ENCODE measurements at places on chromosomes 13 and 19.

DNA sequence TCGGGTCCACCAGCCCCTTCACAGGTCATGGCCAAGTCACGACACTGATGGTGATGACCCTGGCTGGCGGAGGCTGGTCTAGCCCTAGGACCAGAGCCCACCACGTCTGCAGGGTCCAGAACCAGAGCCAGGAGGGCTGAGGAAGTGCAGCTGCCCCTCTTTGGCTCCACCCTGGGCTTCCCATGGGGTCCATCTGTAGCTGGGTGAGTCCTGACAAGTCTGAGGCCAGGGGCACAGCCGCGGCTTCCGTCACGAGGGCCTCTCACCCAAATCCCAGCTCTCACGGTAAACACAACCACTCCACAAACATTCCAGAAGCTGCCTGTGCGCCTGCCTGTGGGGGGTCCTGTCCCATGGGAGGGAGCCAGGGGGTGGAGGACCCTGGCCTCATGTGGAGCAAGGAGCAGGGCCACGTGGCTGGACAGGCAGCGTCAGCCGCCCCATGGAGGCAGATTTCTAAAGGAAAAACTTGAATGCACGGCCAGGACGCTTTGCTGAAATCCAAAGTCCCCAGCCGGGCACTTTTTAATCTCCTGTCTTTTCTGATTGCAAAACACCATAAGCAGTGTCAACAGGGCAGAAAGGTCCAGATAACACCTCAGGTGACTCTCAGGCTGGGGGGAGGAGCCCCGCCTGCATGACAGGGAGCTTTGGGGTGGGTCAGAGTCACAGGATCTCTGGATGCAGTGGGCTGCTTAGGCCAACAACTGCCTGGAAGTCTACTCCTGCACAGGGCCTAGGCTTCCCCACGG is 29.9 kb downstream of the CEBPG start:
- DNase-seq, result no peak

- DNase-seq, result no peak
Observed at GRCh38 chr13:99191900-99192399, 8.7 kb upstream of the UBAC2 start.

- DNase-seq, result no peak
Observed at GRCh38 chr13:28251466-28251865, 113.1 kb downstream of the PAN3 start.

DNA sequence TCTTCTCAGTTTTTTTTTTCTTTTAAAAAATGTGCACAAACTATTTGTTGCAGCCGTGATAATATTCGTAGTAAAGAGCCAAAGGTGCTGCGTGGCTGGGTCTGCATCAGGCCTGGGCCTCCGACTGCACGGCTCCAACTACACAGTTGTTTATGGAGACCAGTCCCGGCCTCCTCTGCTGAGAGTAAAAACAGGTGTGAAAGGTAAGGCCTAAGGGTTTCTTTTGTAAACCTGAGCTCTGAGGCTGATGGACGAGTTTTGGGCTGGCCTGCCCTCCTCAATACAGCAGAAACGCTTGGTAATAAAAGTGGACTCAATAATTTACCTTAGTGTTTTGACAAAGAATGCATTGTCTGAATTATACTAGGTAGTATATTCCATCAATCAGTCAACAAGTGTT is 3.9 kb downstream of the MBNL2 start:
- DNase-seq, result no peak

GRCh38 chr13:23679220-23679619 is 109.0 kb downstream of the TNFRSF19 start:
- peak; percentile 77 for DNase-seq

GRCh38 chr13:41306271-41307145 is 4.6 kb upstream of the NAA16 start:
- no peak for DNase-seq

- DNase-seq, result no peak
Observed at GRCh38 chr13:40028446-40028845, 373.0 kb downstream of the COG6 start.

DNA sequence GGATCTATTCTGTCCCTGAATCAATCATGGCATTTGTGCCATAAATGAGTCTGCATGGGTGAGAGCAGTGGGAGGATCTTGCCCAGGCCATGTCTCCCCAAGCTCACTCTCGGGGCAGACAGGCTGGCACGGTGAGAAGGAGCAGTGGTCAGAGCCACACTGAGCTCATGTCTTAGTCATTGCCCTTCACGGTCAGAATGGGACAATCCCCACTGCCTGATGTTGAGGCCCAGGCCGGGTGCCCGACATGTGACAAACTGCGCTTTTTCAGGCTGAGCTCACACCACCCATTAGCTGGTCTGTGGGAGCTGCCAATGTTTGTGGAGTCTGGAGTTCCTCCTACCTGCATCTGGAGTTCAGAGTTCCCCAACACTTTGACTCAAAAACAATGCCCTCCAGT is 481.9 kb downstream of the COG6 start:
- DNase-seq, result no peak

DNA sequence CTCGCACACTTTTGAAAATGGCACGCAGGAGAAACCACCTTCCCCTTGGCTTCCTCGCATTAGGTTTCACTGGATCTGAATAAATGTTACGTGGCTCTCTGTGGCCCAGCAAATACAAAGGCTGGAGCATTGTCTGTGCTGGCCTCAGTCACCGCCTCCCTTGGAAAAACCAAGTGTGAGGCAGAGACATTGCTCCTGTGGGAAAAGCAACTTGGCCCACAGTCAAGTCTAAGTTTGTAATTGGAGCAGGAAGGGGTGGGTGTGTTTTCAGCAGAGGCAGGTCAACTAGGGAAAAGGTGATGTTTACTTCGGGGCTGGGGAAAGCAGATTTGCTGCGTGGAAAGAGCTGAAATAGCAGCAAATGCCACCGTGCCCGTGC is 101.6 kb downstream of the IRS2 start:
- DNase-seq, result peak; percentile 62

GRCh38 chr13:102286326-102286725 is 115.5 kb downstream of the FGF14 start:
- peak; percentile 65 for DNase-seq

GRCh38 chr13:110162053-110162452 is 144.9 kb downstream of the COL4A1 start:
- no peak for DNase-seq

DNA sequence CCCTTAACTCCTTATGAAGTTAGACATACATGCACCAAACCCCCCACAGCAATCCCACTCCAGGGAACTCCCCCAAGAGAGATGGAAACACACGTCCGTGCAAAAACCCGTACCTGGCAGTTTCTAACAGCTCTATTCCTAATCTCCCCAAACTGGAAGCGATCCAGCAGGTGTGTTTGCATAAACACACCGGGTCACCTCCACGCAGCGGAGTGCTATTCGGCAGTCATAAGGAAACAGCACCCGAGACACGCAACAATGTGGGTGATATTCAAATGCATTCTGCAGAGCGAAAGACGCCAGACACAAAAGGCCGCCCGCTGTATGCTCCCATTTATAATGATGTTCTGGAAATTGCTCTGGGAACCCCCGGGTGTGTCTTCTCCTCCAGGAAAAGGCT is 6.8 kb upstream of the ZNRF4 start:
- no peak for DNase-seq

DNA sequence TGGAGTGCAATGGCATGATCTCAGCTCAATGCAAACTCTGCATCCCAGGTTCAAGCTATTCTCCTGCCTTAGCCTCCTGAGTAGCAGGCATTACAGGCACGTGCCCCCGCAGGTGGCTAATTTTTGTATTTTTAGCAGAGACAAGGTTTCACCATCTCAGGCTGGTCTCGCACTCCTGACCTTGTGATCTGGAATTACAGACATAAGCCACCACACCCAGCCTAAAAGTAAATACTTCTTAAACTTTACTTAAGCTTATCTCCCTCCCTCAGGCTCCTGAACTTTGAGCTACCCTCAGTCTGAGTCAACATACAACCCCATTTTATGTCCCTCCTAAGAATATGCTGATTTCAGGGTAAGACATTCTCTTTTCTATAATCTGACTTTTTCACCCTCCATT is 66.1 kb downstream of the ZNF486 start:
- no peak for DNase-seq

GRCh38 chr13:99869830-99870229 is 101.7 kb downstream of the ZIC5 start:
- DNase-seq, result no peak

GRCh38 chr19:18172331-18173053 is 1.1 kb upstream of the IFI30 start:
- no peak for DNase-seq

DNA sequence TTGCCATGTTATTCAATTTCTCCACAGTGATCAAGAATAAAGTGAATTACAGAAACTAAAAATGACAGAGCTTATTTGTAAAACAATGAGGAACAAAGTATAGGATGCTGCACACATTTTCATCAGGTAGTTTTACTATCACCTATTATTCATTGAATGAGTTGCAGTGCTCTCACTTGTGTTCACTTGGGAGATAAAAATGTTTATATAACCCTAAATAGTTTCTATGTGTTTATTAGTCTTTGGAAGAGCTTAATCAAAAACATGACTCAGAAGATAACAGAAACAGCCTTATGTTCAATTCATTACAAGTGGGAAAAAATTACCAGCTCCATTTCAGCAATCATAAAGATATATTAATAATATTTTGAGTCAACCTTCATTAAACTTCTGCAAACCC is 796.2 kb downstream of the SLITRK1 start:
- DNase-seq, result no peak

- DNase-seq, result no peak
Observed at GRCh38 chr13:113766035-113766800, 7.2 kb downstream of the TMEM255B start.

DNA sequence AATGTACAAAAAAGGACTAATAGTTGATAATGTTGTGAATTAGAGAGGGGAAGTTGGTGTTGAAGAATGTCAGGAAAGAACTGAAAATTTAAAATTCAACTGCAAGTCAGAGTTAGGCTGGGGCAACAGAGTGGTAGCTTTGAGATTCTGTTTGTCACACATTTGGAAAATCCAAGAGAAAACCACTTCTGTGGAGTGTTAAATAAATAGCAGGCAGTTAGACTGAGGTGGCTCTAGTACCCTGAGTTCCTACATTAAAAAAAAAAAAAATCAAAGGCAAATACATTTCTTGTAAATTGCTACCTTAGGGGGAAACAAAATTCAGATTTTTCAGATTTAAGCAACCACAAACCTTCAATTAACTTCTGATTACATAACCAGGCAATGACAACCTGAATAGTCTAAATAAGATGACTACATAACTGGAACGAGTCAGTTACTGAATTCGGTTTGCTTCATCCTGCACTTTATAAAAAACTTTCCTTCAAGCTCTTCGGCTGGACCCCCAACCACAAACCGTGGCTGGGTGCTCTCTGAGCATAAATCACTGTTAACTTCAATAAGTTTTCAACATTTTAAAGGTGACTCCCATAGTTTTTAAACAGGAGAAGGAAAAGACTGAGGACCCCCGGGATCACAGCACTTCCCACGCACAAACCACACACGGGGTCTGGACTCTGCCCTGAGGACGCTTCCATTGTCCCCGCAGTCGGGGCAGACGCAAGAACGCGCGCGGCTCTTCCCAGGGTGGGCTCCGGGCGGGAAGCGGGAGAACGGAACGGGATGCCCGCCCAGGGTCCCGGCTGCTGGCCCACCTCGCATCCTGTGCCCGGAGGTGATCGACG is 725 bp downstream of the ZNF682 start:
- no peak for DNase-seq

- no peak for DNase-seq
Observed at GRCh38 chr19:54416695-54417491, 1.6 kb downstream of the TTYH1 start.

- DNase-seq, result peak; percentile 78
Observed at GRCh38 chr13:73090116-73090822, 31.5 kb downstream of the KLF5 start.

GRCh38 chr13:74134221-74134776 is at the start of gene KLF12:
TSS of gene KLF12 (minus strand) at chr13:74134404.
- peak; percentile 95 for DNase-seq

DNA sequence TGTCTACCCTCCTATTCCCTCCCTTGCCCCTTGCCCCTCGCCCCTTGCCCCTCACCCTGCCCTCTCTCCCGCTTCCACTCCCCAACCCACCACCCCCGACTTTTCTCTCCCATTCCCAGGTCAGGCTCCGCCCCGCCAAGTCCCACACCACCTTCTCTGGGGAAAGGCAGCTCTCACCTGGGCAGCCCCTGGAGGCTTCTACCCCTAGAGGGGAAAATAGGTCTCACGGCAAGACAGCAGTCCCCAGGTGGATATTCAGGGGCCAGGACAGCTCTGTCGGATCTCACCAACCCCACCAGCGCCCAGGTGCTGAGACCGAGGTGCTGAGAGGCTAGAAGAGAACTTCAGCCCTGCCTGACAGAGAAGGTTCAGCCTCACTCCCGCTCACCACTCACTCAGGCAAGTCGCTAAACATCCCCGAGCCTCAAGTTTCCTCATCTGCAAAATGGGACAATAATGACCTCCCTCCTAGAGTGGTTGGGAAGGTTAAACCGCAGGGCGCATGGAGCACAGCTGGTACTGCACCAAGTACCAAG is 1.4 kb upstream of the ERFL start:
- no peak for DNase-seq

DNA sequence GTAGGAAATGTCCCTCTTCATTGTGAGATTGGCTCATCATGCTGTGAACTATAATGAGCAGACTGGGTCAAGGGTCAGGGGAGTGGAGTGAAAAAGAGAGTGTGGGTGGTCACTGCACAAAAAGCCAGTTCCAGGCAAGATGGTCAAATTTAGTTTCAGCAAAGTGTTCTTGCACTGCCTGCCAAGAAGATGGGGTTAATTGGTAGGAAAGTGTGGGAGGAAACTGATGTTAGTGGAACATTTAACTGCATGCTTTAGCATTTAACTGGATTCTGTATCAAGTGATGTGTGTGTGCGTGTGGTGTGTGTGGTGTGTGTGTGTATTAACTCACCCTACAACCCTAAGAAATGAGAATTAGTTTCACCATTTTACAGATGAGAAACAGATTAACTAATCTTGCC is 131.6 kb downstream of the COG6 start:
- DNase-seq, result peak; percentile 45

DNA sequence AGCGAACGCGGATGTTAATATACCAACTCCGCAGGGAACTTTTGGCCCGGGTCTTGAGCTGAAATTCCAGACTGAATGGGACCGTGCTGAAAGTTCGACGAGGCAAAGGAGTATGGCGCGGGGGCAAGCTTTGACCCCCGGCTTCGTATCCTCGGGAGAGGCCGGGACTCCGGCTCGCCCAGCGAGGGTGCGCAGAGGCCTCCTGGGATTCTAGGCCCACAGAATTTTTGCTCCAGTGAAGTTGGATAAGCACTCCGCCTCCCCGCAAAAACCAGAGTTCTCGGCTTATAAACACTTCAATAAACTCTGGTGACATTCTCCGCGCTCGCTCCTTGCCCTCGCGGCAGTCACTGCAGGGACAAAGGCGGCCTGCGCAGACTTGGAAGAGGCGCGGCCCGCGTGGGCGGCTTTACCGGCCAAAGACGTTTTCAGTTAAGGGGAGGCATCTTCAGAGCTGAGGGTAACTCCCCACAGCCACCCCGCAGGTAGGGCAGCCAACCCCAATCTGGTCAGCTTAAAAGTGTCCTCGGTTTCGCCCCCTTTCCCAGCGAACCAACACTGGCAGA is 112.6 kb downstream of the KCNRG start:
- DNase-seq, result no peak
